NCI-H146 (cell line): ENCODE measurements at places on chromosomes 5 and 9.

DNA sequence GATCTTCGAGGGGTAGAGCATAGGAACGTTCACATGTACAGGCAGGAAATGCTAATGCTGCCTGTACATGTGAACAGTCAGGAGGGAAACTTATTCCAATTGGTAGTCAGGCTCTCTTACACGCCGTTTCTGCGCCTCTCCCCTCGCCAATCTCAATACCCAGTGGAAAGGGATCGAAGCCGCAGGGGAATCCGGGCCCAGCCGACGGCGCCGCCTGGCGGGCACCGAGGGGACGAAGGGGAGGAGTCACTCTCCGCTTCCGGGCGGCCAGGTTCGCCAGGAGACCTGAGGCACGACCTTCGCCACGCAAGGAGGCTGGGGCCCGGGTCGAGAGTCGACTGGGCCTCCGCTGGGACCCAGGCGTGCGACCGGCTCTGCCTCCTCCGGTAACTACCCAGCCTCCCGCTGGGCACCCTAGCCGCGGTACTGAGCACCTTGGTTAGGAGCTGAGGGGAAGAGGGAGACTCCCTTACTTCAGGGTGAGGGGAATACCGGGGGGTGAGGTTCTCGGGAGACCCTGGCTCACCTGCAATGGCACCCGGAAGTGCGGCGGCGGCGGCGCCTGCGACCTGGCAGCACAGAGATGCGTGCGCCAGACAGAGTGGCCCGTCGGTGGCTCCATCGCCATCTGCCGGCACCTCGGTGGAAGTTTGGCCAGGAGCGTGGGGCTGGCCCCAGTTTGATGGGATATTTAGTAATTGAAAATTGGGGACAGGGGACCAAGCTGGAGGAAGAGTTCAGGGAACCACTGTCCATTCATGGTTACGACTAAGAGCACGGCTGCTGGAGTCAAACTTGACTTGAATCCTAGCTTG, at the start of gene PIGO:
Gene PIGO (minus strand): TSS at position 557 of the 815 bp plus-strand sequence. CDS start 1,026 bp downstream, outside the sequence.
- peak; percentile 93 for DNase-seq

DNA sequence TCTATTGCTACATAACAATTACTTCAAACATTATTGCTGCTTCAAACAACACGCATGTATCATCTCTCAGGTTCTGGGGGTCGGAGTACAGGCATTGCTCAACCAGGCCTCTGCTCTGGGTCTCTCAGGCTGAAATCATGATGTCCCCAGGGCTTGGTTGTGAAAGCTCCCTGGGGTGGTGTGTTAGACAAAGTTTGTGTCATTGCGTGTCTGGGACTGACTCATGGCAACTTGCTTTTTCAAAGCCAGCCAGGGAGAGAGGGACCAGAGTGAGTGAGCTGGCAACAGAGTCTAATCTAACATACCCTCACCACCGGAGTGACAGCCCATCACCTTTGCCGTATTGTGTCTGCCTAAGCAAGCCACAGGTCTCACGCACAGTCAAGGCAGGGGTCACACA, 259.2 kb upstream of the NFIL3 start:
- DNase-seq: no peak

GRCh38 chr9:33903157-33903780, 86.3 kb downstream of the UBE2R2 start:
- DNase-seq: no peak

- no peak for DNase-seq
Observed at GRCh38 chr9:109632817-109633216, 134.7 kb upstream of the PTPN3 start.

GRCh38 chr5:154298065-154298464, 107.5 kb downstream of the GALNT10 start:
- DNase-seq: no peak

DNA sequence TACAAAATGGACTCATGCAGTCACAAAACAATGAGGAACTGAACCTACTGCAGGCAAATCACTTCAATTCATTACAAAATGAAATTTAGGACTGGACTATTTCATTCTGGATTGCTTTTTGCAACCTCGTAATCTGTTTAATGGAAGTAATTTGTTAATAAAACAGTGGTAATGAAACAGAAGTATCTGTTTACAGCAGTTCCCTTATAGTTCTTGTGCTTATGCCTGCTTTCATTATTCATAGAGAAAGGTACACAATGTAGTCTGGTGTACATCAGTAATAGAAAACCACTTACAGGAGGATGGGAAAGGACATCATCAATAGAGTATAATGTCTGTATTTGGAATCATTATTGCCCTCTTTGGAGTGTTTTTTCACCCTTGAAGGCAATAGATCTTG, 389.2 kb upstream of the NUDT12 start:
- DNase-seq: no peak
